RCC 7860 (cell line): ENCODE measurements at places on chromosomes 1 and 21.

GRCh38 chr1:209106237-209106741, 477.2 kb upstream of the CAMK1G start:
- DNase-seq, result peak; percentile 64

DNA sequence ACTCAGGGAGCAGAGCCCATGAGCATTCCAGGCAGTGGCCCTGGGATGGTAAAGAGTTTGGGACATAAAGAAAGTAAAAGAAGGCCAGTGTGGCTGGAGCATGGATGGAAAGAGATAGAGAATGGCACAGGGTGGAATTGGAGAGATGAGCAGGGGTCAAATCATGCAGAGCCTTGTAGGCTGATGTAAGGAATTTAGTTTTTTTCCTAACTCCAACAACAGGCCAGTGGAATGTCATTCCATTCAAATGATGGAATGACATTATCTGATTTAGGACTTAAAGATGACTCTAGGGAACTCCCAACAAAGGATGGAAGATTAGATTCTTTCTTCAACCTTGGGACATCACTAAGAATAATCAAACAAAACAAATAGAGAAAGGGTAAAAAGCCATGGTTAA, 12.8 kb upstream of the S100A2 start:
- peak; percentile 11 for DNase-seq

DNA sequence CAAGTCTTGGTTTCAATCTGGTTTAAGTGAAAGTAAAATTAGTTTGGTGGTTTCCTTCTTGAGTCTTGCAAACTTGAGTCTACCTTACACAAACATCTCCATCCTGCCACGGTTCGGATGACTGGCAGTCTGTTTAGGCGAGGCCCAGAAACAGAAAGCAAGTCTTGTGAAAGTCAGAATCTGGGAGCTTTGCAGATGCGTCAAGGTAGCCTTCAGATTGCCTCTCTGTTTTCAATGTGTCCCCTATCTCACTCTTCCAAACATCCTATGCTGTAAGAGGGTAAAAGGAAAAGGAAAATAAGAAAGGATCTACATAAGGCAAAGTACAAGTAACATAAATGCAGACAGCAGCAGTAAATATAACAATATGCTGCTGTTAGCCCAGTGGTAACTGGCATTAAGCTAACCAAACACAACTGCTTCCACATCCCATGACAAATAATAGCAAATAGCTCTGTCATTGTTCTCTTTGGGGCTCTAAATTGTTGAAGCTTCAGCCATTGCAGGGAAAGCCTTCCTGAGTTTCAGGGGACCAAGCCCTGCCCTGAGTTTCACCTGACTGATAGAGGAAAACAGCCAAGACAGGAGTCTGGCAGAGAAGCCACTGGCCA, 26.2 kb upstream of the C1orf105 start:
- no peak for DNase-seq

DNA sequence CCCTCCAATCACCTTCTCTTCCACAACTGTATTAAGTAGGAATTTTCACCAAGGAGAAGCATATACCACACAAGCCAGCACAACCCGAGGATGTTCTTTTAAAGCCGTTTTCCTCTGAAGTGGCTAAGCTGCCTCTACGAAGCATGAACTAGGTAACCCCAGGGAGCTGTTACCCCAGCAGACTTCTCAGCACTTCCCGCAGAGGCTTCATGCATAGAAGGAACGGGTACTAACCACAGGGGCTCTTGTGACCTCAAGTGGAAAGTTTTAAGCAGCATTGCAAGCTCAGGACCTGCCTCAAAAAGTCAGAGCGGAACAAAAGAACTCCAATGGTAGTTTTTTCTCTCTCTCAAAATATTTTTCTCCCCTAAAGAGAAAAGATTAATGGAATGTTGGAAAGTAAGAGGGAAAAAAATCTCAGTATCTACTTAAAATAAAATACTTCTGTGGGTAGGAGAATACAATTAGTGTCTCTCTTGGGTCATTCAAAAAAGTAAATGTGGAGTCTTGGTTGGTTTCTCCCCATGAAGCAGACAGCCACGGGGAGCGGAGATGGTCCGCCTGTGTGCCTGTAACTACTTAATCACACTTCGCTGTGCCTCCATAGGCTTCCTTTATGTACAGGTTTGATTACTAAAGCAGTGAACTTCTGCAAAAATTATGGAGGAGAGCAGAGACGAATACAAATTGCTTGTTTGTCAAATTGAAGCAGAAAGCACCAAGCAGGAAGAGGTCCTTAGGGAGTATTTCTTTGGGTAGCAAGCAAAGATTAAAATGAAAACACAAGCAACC, 40.9 kb downstream of the STX6 start:
- DNase-seq, result no peak

GRCh38 chr1:218718977-218719376, 373.8 kb downstream of the TGFB2 start:
- DNase-seq, result no peak

- no peak for DNase-seq
Observed at GRCh38 chr1:62870148-62870547, 86.2 kb downstream of the ATG4C start.

GRCh38 chr21:45965084-45965809, 16.3 kb upstream of the COL6A1 start:
- no peak for DNase-seq

DNA sequence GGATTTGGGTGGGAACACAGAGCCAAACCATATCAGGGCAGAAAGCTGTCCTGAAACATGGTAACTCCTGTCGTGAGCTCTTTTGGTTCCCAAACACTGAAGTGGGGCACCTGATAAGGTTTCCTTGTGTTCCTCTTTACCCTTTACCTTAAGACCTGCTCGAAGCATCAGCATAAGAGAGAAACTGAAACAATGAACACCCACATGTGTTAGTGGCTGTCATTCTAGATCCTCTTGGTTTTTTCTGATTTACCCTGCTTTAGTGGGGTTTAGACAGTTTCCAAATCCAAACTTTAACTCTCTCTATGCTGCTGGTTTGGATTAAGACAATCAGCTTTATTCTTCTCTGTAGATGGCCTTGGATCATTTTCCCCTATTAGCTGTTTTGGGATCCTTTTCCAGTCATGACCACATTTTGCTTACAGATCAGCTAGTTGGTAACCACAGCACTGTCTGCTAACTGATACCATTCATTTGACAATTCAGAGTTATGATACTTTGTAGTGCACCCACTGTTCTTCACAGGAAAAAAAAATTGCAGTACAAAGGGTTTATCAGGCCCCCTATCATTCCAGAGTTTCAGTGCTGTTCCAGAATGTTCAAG, 975 bp upstream of the MNDA start:
- DNase-seq, result no peak

DNA sequence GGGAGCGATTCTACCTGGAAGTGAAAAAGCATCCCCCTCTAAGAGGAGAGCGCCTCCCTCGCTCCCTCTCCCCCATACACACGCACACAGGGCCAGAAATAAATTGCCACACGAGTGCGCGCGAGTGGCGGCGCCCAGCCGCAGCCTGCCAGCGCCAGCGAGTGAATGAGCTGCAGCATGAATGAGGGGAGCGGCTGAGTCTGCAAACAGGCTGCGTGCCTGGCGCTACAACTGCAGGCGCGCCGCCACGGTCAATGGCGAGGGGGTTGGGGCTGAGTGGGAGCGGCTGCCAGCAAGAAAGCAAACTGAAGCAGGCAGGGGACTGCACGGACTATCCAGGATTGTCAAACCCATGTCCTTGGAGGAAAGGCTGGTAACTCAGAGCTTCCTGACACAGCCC, 2.2 kb downstream of the CAMK1G start:
- no peak for DNase-seq

- DNase-seq, result no peak
Observed at GRCh38 chr1:19664453-19665185, at the start of gene HTR6. TSS of gene HTR6 (plus strand) at chr1:19664875. CDS start at chr1:19665754, 879 bp downstream.

GRCh38 chr1:216044538-216044937, 378.7 kb downstream of the USH2A start:
- DNase-seq, result no peak

- no peak for DNase-seq
Observed at GRCh38 chr1:100927276-100927675, 31.4 kb downstream of the SLC30A7 start.
